ENCODE measurements at places on chromosomes 5 and 9.

- DNase-seq: no peak
Observed at GRCh38 chr5:67732921-67733320, 482.6 kb upstream of the PIK3R1 start.

DNA sequence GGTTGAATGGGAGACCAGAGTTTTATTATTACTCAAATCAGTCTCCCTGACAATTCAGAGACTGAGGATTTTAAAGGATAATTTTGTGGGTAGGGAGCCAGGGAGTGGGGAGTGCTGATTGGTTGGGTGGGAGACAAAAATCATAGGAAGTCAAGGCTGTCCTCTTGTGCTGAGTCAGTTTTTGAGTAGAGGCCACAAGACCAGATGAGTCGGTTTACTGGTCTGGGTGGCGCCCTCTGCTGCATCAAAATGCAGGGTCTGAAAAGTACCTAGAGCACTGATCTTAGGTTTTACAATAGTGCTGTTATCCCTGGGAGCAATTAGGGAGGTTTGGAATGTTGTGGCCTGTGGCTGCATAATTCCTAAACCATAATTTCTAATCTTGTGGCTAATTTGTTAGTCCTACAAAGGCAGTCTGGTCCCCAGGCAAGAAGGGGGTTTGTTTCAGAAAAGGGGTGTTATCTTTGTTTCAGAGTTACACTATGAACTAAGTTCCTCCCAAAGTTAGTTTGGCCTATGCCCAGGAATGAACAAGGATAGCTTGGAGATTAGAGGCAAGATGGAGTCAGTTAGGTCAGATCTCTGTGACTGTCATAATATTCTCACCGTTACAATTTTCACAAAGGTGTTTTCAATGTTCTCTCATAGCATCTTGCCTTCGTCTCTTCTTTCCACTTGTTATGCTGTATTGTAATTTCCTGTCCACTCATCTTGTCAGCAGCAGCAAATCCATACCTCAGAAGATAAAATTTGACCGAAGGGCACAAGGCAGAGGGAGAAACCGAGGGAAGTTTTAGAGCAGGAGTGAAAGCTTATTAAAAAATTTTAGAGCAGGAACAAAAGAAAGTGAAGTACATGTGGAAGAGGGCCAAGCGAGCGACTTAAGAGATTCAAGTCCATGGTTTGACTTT lies 59.2 kb upstream of the CLINT1 start:
- DNase-seq: peak; percentile 86

GRCh38 chr5:154575546-154576428 lies 97.8 kb upstream of the HAND1 start:
- no peak for DNase-seq

- no peak for DNase-seq
Observed at GRCh38 chr5:146816775-146817387, 61.7 kb downstream of the PPP2R2B start.

GRCh38 chr5:91293131-91293530 lies 90.0 kb downstream of the ARRDC3 start:
- DNase-seq: no peak

DNA sequence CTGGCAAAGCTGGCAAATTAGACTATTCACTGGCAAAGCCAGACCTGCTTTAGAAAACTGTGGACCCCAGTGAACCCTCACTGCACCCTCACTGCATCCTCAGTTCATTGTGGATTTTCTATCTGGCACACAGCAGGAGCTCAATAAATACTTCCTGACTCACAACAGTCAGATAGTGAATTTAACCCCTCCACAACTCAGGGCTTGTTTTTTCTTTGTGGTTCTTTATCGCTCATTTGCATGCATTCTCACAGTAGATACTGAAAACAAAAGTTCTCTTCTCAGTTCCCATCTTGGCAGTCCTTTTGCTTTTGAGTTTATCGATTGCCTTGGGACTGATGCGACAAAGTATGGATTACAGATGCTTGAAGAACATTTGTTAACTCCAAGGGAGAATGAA lies 99.8 kb downstream of the ACTL7B start:
- DNase-seq: no peak

GRCh38 chr9:133148199-133149129 lies 15.2 kb downstream of the GBGT1 start:
- no peak for DNase-seq

GRCh38 chr5:122515709-122516431 lies 203.8 kb downstream of the SNCAIP start:
- peak; percentile 22 for DNase-seq

DNA sequence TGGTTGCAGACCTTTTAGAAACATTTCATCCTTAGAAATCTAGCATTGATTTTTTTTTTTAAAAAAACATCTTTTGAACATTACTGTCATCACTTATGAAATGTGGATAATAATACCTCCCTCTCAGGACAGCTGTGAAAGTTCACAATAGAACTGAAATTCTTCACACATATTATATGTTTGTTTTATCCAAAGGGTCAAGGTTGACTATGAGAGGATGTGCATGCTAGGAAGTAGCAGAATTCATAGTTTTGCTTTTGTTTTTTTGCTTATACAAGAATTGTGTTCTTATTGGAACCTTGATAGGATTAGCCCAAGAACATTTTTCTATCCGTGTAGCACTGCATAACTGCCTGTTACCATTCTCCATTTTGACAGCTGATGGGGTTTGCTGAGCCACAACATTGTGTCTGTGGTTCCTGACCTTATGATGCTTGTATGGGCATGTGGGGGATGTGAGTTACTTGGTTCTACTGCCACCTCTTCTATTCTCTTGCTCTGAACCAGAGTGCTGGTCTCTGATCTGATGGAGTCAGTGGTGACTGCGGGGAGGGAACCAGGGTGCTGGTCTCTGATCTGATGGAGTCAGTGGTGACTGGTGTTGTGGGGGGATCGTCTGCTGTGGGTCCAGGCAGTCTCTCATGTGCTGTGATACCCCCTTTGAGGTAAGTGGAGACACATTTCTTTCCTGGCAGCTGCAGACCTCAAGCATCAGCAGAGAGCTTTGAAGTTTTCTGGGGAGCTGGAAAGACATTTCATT lies 27.1 kb upstream of the ACTBL2 start:
- DNase-seq: no peak

DNA sequence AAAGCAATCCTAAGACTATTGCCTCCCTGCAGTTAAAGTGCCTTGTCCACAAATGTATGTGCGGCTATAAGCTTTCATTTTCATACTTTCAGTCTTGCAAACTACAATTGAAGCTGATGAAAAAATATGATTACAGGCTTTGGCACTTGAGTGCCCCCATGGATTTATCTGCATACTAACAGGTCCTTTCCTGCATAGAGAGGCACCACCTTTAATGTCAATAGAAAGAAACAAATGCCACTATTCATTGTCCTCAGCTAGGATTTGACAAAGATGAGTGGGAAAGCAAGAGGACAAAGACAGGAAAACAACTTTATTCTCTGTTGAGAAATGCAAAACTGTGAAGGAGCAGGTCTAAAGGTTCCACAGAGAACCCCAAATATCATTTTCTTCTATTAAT lies 125.7 kb upstream of the PTGER4 start:
- DNase-seq: no peak

- DNase-seq: no peak
Observed at GRCh38 chr9:6545017-6545691, 100.4 kb downstream of the GLDC start.

DNA sequence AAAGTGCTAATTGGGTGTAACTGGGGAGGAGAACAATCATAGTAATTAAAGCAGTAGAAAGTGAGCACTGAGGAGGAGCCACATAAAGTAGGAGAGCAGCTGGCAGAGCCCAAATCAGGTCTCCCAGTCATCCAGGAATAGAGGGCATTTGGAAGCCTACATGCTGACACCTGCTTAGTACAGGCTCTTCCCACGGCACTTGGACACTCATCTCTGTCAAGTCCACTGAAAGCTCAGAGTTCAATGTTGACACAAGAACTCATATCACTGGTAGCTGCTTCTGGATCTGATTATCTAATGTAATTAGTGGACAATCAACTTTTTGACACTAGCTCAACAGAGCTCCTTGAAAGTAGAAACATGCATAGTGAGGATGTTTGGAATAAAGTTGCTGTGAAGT lies 45.9 kb upstream of the PCSK1 start:
- DNase-seq: no peak

DNA sequence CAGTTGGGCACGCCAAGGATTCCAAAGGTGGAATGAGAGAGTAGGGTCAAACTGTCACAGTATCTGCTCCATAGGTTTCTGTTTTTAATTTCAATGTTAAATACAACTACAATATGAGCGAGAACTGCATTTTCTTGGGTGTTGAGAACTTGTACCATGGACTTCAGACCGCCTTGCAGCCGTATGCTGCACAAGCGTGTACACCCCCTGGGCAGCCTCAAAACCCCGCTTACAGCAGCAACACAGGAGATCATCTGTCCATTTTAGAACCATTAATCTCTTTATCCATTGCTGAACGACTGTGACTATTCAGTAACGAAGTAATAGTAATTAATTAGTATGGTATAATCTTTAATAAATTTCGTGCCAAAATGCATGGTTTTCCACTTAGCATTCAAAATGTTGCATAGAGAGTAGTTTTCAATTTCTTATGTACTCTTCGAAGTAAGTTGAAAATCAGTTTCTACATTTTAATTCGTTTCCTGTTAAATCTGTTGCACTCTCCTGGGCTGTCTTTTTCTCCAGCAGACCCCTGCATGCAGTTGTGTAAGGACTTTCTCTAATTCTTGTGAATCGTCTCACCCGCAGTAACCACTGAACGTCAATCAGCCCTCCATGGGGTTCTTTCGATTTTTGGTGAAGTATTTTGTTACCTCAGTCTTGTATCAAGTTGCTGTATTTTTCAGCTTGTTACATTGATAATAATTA lies 42.0 kb upstream of the GARNL3 start:
- DNase-seq: no peak

GRCh38 chr5:156686796-156687195 lies 163.3 kb upstream of the PPP1R2B start:
- DNase-seq: no peak

- no peak for DNase-seq
Observed at GRCh38 chr5:60583616-60584015, 116.3 kb downstream of the DEPDC1B start.

- DNase-seq: no peak
Observed at GRCh38 chr5:129094924-129095899, 663 bp downstream of the ISOC1 start.

- DNase-seq: no peak
Observed at GRCh38 chr9:133332381-133332730, 3.6 kb downstream of the SURF6 start.

GRCh38 chr5:87432460-87432859 lies 19.7 kb upstream of the CCNH start:
- DNase-seq: no peak

- DNase-seq: no peak
Observed at GRCh38 chr9:99037769-99038483, 67.0 kb upstream of the TGFBR1 start.

GRCh38 chr9:70065572-70065971 lies 21.9 kb downstream of the MAMDC2 start:
- no peak for DNase-seq

GRCh38 chr9:137740312-137740711 lies 121.5 kb downstream of the EHMT1 start:
- no peak for DNase-seq

DNA sequence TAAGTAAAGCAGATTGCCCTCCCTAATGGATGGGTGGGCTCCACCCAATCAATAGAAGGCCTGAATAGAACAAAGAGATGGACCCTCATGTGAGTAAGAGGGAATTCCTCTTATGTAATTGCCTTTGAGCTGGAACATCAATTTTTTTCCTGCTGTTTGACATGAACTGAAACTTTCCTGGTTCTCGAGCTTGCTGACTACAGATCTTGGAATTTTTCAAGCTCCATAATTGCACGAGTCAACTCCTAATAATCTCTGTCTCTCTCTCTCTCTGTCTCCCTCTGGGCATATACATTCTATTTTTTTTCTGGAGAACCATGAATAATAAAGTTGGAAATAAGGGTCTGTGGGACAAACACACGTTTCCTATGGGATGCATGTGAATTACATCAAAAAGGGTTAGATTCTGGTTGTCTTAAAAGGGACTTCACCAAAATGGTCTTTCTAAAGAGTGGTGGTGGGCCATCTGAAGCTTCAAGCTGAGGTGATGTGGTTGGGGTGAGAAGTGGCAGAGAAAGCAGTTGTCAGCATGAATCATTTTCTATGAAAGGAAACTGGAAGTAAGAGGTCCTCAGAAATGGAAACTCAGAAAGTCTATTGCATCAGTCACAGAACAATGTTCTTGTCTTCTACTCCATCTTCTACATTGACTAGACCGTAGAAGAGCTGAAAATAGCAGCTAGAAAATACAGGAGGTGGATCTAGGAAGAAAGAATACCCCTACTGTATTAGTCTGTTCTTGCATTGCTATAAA lies 47.0 kb upstream of the HOMER1 start:
- DNase-seq: no peak

DNA sequence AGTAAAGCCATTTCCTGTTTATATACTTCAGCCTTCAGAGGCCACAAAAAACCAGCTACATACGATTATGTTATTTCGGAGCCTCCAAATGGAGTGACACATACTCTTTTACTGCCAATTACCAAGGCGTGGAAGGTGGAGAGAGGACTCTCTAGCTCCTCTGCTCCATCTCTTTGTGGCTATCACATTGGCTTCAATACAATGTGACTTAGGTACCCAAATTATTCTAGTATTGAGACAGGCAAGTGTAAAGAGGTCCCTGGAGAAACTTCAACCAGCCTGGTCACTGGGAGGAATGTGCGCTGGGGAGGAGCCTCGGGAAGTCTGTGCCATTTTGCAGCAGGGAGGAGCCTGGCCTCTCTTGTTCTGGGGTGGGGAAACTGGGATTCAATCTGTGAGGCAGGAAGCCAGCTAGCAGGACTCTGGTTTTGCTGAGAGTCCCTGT lies 85.8 kb upstream of the TAS2R1 start:
- DNase-seq: no peak

- DNase-seq: no peak
Observed at GRCh38 chr9:22617156-22617555, 170.5 kb downstream of the DMRTA1 start.

DNA sequence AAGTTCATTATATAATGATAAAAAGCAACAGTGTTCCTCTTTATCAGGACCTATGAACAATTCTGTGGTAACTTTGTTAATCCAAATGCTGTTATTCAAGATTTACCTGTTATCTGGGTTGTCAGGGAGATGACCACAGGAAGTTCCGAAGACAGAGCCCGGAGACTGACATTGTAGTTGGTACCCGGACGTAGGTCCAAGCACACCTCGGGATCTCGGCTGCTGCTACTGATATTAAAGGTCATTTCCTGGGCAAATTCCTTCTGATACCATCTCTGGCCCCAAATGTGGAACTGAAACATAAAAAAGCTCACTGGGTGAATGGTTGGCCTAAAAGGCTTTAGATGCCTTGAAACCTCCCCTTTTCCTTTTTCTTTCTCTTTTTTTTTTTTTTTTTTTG lies 96.7 kb downstream of the SUSD1 start:
- no peak for DNase-seq

DNA sequence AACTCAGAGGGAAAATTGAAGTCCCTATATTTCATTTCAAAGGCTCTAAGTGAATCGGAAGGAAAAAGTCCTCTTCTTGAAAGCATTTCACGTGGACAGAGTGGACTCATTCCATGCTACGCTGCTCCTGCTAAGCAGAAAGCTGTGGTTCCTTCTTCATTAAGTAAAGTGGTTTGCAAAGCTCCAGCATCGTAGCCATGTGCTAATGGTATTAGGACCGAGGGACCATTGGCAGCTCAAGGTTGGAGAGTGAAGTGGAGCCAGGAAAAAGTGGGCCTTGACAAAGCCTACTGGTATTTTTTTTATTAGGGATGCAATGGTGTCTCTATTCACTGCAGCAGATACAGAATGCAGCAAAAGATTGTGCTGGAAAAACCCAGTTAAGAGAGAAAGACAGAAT lies 16.4 kb upstream of the SEMA4D start:
- DNase-seq: no peak

- no peak for DNase-seq
Observed at GRCh38 chr9:81729135-81729534, 39.8 kb upstream of the TLE1 start.

GRCh38 chr5:2282893-2283292 lies 400.2 kb upstream of the IRX4 start:
- DNase-seq: no peak
